BE2C (cell line): ENCODE measurements at places on chromosomes 1 and 21.

- DNase-seq: no peak
Observed at GRCh38 chr1:234135501-234135900, 231.0 kb downstream of the SLC35F3 start.

DNA sequence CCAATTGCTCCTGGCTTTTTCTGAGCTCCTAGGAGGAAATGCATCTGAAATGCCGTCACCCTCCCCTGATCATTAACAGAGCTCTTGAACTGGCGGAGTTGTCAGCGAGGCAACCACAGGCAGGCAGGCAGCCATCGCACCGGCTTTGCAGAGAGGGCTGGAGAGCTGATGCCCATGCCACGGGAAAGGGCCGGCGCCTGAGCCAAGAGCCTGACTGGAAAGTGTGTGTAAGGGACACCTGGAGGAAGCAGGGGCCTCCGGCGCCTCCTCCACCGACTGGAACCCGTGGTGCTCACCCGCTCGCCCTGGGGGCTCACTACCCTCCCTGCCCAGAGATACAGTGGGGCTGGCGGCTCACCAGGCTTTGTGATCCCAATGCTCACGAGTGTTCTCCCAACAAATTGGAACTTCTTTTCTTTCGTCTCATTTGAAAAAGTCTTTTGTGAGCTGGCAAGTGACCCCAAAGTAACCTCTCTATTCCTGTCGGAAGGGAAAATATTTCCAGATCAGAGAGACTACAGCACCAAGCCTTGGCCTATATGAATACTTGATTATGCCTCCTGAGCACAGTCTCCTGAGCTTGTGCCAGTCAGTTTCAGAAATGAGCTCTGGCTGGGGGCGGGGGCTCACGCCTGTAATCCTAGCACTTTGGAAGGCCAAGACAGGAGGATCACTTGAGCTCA lies 97.7 kb upstream of the SLC25A33 start:
- no peak for DNase-seq

- DNase-seq: peak; percentile 72
Observed at GRCh38 chr1:81802707-81803430, 2.1 kb downstream of the ADGRL2 start.

GRCh38 chr1:180841415-180841814 lies 71.3 kb upstream of the KIAA1614 start:
- no peak for DNase-seq

- peak; percentile 34 for DNase-seq
Observed at GRCh38 chr1:201149400-201149799, 4.9 kb downstream of the TMEM9 start.

DNA sequence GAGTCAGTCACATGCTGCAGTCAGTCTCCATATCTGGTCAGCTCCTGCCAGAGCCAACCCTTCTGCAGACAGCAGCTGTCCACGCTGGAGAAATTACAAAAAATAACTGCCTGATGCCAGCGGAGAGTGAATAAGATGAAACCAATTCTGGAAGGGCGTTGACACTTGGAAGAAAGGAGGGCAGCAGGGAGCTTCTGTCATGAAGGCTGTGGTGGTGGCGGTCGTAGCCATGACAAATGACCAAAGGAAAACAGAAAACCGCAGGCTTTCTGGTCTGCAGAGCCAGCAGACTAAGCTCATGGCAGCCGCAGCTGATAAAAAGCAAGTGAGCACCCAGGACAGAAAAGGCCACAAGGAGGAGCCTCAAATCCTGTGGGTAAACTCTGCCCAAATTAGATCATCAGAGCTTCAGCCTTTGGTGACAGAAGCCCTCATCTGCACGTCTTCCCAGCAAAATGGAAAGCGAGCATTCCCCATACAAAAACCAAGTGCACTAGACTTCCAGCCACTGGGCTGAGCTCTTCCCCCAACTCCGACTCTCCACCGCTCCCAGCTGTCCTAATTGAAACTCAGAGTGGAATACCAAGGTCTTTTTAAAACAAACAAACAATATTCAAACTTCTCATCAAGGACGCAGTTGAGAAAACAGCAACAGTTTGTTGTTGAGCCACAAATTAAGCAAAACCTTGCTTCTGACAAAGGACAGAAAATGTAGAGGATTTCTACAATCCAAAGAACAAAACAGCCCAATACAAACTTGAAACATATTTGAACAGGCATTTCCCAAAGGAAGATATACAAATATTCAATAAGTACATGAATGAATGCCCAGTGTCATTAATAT lies 28.7 kb downstream of the RSPH1 start:
- DNase-seq: no peak

- no peak for DNase-seq
Observed at GRCh38 chr1:246291127-246291526, 216.0 kb downstream of the SMYD3 start.

DNA sequence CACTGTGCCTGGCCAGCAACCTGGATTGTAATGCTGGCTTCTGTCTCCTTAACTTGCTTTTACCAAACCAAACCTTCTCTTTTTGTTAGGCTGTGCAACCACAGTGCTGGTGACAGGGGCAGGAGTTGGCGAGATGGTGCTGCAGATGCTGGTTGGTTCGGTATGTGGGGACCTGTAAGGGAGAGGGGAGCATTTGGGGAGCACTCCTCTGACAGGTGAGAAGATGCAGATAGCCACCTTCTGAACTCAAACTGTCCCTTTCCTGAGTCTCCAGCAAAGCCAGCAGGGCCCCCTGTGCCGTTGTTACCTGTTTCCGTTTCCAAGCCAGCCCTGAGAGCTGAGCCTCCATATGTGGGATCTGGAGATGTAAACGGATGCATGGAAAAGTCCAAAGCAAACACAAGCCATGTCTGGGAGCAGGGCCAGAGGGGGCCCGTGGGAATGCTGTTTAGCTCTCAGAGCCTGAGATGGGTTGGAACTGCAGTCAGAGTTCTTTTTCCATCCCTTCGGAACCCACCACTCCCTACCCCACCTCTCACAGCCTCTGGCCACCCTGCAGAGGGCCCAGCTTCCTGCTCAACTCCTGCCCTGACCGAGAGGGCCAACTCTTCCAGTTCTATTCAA lies 34.0 kb downstream of the ELK4 start:
- no peak for DNase-seq

- no peak for DNase-seq
Observed at GRCh38 chr1:237119091-237119490, 77.1 kb downstream of the RYR2 start.

DNA sequence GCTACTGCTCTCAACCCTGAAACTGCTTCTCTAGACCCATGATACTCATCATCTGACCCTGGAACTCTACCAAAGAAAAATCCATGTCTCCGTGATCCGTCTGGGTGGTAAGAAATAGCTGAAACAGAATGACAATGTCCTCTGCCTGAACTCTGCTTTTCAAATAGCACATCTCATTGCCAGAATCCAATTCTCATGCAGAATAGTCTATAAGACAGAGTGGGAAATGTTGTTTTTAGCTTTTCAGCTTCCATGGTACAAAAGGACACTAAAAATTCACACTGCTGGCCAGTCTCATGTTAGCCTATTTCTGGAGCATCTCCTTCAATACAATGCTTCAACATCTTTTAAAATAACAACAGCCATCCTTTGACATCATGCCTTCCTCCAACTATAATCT lies 1355.8 kb upstream of the PRMT6 start:
- DNase-seq: no peak

DNA sequence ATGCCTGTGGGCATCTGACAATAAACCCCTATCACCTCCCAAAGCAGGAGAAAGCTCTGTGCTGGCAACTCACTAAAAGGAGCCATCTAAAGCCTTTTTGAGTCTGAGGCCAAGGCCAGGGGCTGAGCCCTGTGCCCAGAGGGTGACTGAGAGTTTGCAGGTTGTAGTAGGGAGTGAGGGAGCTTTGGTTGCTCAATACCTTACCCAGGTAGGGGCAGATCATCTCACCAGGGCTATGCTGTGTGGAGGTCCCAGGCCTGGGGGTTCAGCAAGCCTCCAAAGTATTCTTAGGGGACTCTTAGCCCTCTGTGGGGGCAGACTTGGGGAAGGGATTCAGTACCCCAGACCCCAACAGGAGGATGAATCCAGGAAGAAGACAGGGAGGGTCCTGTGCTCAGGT lies 21.2 kb downstream of the S100A7 start:
- DNase-seq: no peak

DNA sequence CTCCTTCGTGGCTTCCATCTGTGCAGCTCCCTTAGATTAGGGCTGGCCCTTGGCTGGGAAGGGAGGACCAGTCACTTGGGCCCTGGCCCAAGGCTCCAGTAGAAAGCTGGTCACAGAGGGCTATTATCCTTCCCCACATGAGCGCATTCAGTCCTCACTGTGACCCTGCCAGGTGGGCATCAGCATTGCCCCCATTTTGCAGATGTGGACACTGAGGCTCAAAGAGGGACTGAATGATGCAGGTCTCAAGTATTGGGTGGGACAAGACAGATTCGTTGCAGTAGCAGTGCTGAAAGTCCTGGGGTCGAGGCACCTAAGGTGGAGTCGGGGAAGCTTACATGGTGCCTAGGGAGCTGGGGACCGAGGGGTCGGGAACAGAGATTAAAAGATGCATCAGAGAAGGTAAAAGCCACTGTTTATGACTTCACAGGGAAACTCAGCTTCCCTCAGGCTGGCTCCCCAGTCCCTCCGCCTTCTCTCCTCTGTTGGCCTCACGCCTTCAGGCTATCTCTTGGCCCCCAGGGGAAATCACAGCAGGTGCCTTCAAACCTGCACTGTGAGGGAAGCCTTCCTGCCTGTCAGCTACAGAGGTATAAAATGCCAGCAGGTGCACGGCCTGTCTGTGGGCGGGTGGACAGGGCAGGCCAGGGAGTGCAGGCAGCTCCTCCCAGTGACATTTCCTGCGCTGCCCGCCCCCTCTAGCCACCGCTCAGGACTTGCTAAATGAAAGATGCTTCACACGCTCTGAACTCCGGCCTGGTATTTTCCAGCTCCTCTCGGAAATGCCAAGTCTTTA lies 178.4 kb downstream of the GRIK3 start:
- peak; percentile 40 for DNase-seq

DNA sequence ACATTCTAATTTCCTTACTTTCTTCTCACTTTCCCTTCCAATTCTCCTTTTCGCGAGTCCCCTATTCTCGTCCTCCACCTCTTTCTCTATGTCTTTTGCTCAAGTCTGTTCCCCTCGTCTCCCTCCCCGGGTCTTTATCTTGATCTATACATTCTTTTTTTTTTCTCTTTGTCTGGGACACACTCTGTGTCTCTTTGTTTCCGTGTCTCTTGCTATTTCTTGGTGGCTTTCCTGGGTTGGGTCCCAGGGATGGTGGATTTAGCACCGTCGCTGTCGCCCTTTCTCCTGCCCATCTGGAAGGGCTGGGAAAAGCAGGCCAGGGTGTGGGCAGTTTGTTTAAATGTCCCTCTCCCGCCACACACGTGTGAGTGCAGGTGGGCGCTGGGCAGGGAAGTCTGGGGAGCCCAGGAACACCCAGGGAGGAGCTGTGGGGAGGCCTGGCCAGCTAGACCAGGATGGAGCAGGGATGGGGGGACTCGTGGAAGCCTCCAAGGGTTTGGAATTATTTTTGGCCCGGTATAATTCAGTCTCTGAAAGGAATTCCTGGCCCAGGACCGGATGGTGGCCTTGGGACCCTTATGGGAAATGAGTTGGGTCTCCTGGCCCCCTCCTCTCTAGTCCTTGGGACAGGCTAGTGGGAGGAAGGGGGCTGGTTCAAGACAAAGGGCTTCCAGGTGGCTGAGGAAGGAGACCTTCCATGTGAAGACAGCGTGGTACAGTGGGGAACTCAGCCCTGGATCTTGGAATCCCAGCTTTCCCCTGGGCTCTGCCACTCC lies 9.5 kb upstream of the ID3 start:
- peak; percentile 14 for DNase-seq

DNA sequence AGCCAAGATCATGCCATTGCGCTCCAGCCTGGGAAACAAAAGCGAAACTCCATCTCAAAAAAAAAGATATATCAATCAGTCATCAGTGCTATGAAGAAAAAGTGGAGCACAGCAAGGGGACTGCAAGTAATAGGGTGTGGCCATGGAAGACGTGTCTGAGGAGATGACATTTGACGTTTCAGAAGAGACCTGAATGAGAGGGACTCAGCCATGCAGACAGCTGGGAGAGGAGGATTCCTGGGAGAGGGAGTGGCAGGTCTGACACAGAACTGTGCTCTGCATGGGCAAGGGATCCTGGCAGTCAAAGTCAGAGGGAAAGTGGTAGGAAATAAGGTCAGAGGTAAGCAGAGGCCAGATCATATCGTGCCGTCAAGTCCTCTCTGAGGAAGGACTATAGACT lies 3.3 kb downstream of the LAX1 start:
- no peak for DNase-seq

DNA sequence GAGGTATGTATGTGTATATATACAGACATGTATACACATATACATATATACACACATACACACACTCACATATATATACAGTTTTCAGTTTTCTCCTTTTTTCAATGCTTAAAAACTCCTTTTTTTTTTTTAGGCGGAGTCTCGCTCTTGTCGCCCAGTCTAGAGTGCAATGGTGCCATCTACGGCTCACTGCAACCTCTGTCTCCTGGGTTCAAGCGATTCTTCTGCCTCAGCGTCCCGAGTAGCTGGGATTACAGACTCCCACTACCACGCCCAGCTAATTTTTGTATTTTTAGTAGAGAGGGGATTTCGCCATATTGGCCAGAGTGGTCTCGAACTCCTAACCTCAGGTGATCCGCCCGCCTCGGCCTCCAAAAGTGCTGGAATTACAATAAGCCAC lies 27.0 kb downstream of the STYXL2 start:
- DNase-seq: no peak

- no peak for DNase-seq
Observed at GRCh38 chr1:94697839-94698238, 122.3 kb upstream of the SLC44A3 start.

DNA sequence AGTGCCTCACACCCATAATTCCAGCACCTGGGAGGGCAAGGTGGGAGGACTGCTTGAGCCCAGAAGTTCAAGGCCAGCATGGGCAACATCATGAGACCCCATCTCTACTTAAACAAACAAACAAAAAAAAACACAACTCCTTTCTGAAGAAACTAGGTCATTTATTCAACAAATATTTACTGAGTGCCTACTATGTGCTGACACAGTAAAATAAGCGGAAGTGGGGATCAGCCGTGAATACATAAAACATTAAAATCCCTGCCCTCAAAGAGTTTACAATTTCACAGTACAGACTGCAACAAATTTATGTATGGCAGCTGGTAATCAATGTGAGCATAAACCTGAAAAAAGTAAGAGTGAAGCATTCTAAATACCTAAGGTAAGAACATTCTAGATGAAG lies 65.3 kb downstream of the TUT4 start:
- DNase-seq: no peak

GRCh38 chr1:3283849-3284248 lies 170.6 kb upstream of the ARHGEF16 start:
- DNase-seq: peak; percentile 39

- no peak for DNase-seq
Observed at GRCh38 chr1:164602101-164602422, 43.1 kb downstream of the PBX1 start.

- DNase-seq: no peak
Observed at GRCh38 chr1:15705184-15705566, 21.1 kb downstream of the PLEKHM2 start.

GRCh38 chr21:31671146-31671716 lies 11.7 kb downstream of the SOD1 start:
- no peak for DNase-seq

GRCh38 chr1:241611063-241611462 lies 29.1 kb downstream of the CHML start:
- peak; percentile 24 for DNase-seq

- no peak for DNase-seq
Observed at GRCh38 chr1:89274411-89274857, 1.8 kb upstream of the GBP5 start.

GRCh38 chr1:204065174-204065985 lies 7.5 kb upstream of the SOX13 start:
- DNase-seq: no peak

GRCh38 chr1:107277022-107277421 lies 136.2 kb downstream of the NTNG1 start:
- DNase-seq: peak; percentile 73

GRCh38 chr1:246947255-246947654 lies 15.5 kb upstream of the AHCTF1 start:
- no peak for DNase-seq

GRCh38 chr1:211732293-211732980 lies 57.0 kb upstream of the NEK2 start:
- no peak for DNase-seq
